ENCODE measurements at places on chromosomes 6 and 20. TPM values are rescaled to one million over a fixed set of nuclear protein-coding genes. Genes with fewer than 3 reads are reported as not detected.

C6orf58 gene
- not detected for total RNA-seq

PRSS16 gene
- 0.55 TPM for total RNA-seq

- no peak overlapping the region for H3K27ac ChIP-seq
- no peaks in the 10 kb centered on the region for H3K4me1 ChIP-seq
- no peak overlapping the region for H3K4me3 ChIP-seq
- H3K36me3 ChIP-seq = no peaks in the 10 kb centered on the region
- H3K27me3 ChIP-seq = no peaks in the 10 kb centered on the region
Observed at GRCh38 chr6:128357392-128358130, 162.8 kb downstream of the PTPRK start.

GRCh38 chr20:38295811-38296210 lies 8.1 kb upstream of the BPI start:
- no peak overlapping the region for H3K27ac ChIP-seq
- no peak for DNase-seq
- no peak overlapping the region for H3K4me3 ChIP-seq

DNA sequence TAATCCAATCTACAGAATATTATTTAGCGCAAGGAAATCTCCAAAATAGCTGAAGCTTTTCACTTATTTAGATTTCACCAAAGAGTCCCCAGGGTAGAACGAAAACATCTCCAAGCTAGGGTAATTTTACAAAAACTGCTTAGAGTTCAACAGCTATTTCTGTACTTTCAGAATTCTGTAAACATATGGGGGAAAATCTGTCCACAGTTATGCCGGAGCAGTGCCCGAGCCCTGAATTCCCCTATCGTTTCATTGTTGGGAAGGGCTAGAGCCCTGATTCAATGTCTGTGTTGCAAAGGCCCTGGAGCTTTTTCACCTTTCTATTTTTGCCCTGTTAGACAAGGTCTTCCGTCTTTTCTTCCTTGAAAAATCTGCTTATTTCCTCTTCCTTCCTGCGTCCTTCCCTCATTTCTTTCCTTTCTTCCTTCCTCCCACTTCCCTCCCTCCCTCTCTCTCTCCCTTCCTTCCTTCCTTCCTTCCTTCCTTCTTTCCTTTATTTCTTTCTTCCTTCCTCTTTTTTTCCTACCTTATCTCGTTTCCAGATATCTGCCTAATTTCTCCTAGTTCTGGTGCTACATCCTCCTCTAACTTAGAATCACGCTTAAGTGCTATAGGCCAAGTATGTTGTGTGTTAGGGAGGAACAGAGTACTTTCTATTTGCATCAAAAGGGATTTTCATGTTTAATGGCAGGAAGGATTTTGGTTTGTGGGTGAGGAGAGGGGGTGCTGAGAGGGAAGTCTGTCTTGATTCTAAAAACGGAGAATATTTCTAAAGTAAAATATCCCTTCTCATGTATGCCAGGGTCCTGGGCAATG lies 122.5 kb upstream of the BMP2 start:
- no peak for DNase-seq
- H3K4me1 ChIP-seq = no peaks in the 10 kb centered on the region
- H3K27me3 ChIP-seq = no peaks in the 10 kb centered on the region
- H3K36me3 ChIP-seq = no peaks in the 10 kb centered on the region
- no peak overlapping the region for H3K4me3 ChIP-seq

DNA sequence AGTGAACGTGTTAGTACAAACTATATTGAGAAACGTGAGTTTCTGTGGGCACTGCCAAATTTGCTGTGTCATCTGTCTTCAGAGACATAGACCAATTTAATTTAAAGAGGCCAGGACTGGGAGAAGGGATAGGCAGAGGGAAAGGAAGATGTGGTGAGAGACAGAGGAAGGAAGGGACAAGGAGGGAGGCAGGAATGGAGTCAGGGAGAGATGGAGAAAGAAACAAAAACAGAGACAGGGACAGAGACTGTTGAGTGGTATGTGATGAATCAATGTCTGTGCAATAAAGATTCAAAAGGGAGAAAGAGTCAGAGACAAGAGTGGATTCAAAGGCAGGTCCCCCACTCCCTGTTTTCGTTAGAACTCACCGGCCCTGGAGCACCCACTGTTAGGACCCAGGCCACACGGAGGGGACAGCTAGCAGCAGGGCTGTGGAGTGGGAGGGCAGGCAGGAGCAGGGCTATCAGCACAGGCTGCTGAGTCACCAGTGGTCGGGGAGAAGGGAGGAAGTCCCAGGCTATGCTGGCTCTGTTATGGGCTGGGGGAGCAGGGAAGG lies 51.6 kb upstream of the CHD6 start:
- H3K4me1 ChIP-seq = no peaks in the 10 kb centered on the region
- peaks cover 9% of the 10 kb centered on the region for H3K27me3 ChIP-seq
- no peak overlapping the region for H3K27ac ChIP-seq
- H3K36me3 ChIP-seq = no peaks in the 10 kb centered on the region
- no peak overlapping the region for H3K4me3 ChIP-seq

GRCh38 chr6:11789744-11790143 lies 11.1 kb upstream of the ADTRP start:
- H3K27ac ChIP-seq = no peak overlapping the region
- no peaks in the 10 kb centered on the region for H3K27me3 ChIP-seq
- H3K4me3 ChIP-seq = no peak overlapping the region
- no peak for DNase-seq
- H3K36me3 ChIP-seq = no peaks in the 10 kb centered on the region
- H3K4me1 ChIP-seq = no peaks in the 10 kb centered on the region

- H3K27me3 ChIP-seq = no peaks in the 10 kb centered on the region
- no peak overlapping the region for H3K27ac ChIP-seq
- no peaks in the 10 kb centered on the region for H3K36me3 ChIP-seq
- H3K4me3 ChIP-seq = no peak overlapping the region
Observed at GRCh38 chr6:154352898-154353585, 3.6 kb downstream of the IPCEF1 start.

FNDC11 gene
- total RNA-seq = 0.13 TPM

CDSN gene
- not detected for total RNA-seq

GRCh38 chr6:92688342-92688741 lies 731.0 kb downstream of the EPHA7 start:
- H3K4me1 ChIP-seq = no peaks in the 10 kb centered on the region
- H3K4me3 ChIP-seq = no peak overlapping the region
- no peak for DNase-seq
- H3K36me3 ChIP-seq = no peaks in the 10 kb centered on the region
- no peaks in the 10 kb centered on the region for H3K27me3 ChIP-seq
- H3K27ac ChIP-seq = no peak overlapping the region

DNA sequence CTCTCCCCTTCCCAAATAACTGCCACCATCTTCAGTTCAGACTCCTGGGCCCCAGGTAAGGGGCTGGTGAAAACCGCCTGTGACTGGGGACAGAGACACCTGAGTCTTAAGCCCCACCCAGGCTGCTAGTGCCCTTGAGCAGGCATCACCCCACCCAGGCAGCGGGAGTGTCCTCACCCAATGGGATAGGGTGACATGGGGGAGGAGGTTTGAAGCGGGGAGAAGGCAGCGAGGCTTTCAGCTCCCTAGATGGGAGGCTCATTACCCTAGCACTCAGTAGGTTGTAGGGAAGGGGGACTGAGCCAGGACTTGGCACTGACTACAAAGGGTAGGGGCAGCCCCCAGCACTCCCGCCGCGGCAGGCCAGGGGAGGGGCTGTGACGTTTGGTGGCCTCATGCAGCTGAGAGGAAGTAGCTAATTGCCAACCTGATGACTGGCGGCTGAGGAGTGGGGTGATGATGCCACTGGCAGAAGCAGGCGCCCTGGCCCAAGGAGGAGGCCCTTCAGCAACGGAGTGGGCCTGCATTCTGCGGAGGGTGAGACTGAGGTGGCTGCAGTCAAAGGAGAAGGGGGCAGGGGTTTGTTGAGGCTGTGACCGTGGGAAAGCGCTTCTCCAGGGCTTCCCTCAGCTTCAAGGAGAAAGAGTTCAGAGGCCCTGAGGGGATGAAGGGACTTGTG lies 126.9 kb downstream of the MRPL14 start:
- H3K4me3 ChIP-seq = no peak overlapping the region
- DNase-seq = no peak
- H3K4me1 ChIP-seq = peaks cover 5% of the 10 kb centered on the region
- peaks cover 16% of the 10 kb centered on the region for H3K27me3 ChIP-seq

GRCh38 chr20:5689463-5689862 lies 60.7 kb upstream of the SHLD1 start:
- H3K4me1 ChIP-seq = no peaks in the 10 kb centered on the region
- no peaks in the 10 kb centered on the region for H3K27me3 ChIP-seq
- H3K36me3 ChIP-seq = no peaks in the 10 kb centered on the region
- H3K4me3 ChIP-seq = no peak overlapping the region
- no peak overlapping the region for H3K27ac ChIP-seq
- DNase-seq = no peak

DLL1 gene
- total RNA-seq = 0.86 TPM

RGS19 gene
- total RNA-seq = 35.3 TPM

TAP1 gene
- total RNA-seq = 407 TPM

DNA sequence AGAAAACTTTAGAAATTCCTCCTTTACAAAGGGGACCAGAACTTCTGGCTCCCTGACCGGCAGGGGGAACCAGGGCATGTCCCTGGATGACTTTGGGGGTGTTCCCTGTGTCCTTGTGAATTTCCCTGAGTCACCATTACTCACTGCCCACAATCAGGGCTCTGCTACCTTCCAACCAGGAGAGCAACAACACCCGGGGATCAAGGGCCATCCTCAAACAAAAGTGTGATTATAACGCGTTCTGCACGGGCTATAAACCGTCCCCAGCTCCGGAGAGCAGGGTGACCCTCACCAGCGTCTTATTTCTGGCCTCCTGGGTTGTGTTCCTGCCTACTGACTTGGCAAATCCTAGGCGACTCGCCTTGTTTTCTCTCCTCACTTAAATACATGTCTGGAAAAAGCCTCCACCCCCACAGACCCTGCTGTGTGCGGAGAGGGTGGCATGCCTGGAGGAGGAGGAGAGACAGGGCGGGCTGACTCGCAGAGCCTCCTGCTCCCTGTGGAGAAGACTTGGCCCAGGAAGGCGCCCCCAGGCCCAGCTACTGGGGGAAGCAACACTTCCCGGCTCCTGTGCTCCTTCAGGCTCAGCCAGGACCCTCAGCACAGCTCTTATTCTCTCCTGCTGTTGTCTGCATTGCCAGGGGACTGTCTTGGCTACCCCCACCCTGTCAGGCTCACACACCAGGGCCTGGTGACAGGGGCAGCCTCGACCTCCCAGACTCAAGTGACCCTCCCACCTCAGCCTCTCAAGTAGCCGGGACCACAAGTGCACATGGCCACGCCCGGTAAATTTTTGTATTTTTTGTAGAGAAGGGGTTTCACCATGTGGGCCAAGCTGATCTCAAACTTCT lies 54.1 kb downstream of the FGD2 start:
- H3K4me3 ChIP-seq = no peak overlapping the region
- H3K27me3 ChIP-seq = no peaks in the 10 kb centered on the region
- DNase-seq = no peak
- H3K4me1 ChIP-seq = no peaks in the 10 kb centered on the region
- peak overlapping the region; percentile 85 for H3K27ac ChIP-seq

DNA sequence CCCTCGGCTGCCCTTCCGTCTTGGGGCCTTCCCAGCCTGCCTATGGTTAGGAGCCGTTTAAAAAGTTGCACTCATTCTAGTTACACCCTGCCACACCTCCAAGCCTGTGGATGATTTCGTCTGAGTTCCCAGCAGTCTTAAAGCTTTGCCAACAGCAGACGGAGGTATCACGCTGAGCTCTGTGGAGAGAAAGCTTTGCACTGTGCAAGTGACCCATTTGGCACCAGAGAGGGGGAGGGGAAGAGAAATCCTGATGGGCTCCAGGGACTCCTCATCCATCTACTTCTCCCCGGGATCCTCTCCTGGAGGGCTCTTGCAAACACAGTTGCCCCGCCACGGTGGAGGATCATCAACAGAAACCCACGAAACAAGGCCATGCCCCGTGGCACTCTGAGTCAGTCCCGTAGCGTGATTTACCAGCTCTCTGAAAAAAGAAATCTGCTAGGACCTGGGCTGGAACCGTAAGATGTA lies 98.8 kb upstream of the CITED2 start:
- no peak for DNase-seq
- H3K4me1 ChIP-seq = no peaks in the 10 kb centered on the region
- H3K36me3 ChIP-seq = no peaks in the 10 kb centered on the region
- no peaks in the 10 kb centered on the region for H3K27me3 ChIP-seq
- no peak overlapping the region for H3K27ac ChIP-seq
- H3K4me3 ChIP-seq = no peak overlapping the region

- H3K4me3 ChIP-seq = no peak overlapping the region
- DNase-seq = no peak
- H3K4me1 ChIP-seq = no peaks in the 10 kb centered on the region
- H3K27ac ChIP-seq = no peak overlapping the region
- no peaks in the 10 kb centered on the region for H3K36me3 ChIP-seq
Observed at GRCh38 chr6:150361876-150362275, 6.9 kb upstream of the IYD start.

GRCh38 chr20:41017448-41018042 lies 11.1 kb upstream of the TOP1 start:
- H3K36me3 ChIP-seq = no peaks in the 10 kb centered on the region
- H3K4me3 ChIP-seq = no peak overlapping the region
- no peaks in the 10 kb centered on the region for H3K4me1 ChIP-seq

DNA sequence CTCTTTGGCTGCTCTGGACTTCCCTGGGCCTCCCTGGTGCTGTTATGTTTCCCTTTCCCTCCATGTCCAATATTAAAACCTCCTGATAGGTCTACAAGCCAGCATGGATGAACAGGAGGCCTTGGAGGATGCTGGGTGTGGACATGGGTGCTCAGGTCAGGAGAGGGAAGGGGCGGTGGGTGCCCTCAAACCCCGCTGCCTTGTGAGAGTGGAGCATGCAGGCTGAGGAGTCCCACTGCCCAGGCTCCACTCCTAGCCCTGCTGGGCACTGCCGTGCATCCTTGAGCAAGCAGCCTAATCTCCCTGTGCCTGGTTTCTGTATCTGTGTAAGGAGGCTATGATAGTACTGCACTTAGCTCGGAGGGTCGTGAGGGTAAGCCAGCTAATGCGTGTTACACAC lies 18.4 kb upstream of the CCDC167 start:
- no peaks in the 10 kb centered on the region for H3K36me3 ChIP-seq
- H3K4me1 ChIP-seq = peaks cover 78% of the 10 kb centered on the region
- DNase-seq = no peak
- no peaks in the 10 kb centered on the region for H3K27me3 ChIP-seq
- H3K4me3 ChIP-seq = peak overlapping the region; percentile 79

ZNF341 gene
- 5.0 TPM for total RNA-seq

DNA sequence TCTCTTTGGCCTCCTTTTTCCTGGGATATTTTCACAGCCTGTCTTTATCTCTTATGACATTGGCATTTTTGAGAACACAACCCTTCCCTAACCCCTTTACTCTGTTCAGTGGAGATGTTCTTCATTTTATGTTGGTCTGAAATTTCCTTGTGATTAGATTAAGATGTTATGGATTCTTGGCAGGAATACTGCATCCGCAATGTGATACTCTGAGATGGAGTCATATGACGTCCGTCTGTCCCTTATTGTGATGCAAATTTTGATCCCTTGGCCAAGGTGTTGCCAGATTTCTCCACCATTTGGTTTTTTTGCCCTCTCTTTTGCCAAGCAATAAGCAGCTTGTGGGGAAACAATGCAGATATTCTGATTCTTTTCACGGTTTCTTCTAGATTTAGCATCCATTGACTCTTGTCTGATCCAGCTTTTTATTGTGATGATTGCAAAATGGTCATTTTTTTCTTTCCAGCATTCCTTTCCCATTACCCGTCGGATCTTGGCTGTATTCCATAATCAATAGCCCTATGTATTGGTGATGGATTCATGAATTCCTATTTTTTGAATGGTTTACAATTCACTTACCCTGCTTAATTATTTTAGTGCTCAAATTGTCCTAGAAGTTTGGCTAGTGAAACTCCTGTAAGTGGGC lies 85.1 kb downstream of the NCOA3 start:
- no peak overlapping the region for H3K4me3 ChIP-seq
- H3K36me3 ChIP-seq = peaks cover 7% of the 10 kb centered on the region
- H3K27ac ChIP-seq = no peak overlapping the region
